NCI-H1417 (cell line): ENCODE measurements at places on chromosomes 1 and 21.

DNA sequence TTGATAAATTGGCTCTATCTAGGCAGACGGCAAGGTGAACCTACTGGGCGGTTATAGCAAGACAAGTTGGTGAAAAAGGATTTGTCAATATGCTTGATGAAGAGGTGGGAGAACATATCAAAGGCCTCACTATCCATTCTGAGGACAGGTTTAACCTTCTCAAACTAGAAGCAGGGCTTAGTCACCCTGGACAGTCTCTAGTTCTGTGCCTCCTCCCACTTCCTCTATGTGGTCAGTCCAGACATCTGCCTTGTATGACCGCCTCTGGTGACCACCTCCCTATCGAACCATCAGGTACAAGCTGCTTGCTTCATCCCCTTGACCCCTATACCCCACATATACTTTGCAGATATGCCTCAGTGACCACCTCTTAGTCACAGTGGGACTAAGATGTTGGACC is 2.3 kb upstream of the SCYL3 start:
- no peak for DNase-seq

GRCh38 chr1:70353601-70354331 is 756 bp downstream of the ANKRD13C start:
- no peak for DNase-seq

DNA sequence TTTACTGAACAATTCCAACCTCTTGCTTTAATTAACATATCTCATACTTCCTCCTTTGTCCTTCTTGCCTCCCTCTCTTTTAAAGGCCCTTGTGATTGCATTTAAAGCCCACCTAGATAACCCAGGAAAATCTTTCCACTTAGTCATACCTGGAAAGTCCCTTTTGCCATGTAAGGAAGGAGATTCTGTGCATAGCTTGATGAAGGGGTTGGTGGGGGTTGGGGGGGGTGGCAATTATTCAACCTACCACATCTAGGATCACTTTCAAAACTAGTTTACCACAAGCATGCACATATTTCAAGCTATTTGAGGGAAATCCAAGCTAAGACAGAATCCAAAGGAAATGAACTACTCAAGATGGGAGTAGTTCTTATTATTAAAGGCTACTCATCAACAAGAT is 249.1 kb upstream of the PTBP2 start:
- DNase-seq, result no peak

- DNase-seq, result no peak
Measured at GRCh38 chr1:220229771-220230170, 42.5 kb downstream of the RAB3GAP2 start.

- DNase-seq, result no peak
Measured at GRCh38 chr21:33244779-33245105, 15.0 kb downstream of the IFNAR2 start.

DNA sequence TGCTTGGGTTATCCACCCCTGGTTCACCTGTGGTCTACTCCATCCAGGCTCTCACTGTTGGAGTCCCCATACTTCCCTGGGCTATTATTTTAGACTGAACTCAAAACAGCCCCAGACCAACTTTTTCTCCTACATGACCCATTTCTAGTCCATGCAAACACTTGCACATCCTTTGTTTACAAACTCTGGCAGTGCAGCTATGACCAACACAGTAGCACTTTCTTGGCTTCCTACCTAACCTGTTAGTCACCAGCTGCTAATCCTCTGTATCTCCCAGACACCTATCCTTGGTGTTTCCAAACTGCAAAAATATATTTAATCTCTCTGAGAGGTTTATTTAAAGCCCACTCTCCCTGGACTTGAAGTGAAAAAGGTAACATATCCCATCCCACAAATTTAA is 90.8 kb downstream of the DDAH1 start:
- no peak for DNase-seq

DNA sequence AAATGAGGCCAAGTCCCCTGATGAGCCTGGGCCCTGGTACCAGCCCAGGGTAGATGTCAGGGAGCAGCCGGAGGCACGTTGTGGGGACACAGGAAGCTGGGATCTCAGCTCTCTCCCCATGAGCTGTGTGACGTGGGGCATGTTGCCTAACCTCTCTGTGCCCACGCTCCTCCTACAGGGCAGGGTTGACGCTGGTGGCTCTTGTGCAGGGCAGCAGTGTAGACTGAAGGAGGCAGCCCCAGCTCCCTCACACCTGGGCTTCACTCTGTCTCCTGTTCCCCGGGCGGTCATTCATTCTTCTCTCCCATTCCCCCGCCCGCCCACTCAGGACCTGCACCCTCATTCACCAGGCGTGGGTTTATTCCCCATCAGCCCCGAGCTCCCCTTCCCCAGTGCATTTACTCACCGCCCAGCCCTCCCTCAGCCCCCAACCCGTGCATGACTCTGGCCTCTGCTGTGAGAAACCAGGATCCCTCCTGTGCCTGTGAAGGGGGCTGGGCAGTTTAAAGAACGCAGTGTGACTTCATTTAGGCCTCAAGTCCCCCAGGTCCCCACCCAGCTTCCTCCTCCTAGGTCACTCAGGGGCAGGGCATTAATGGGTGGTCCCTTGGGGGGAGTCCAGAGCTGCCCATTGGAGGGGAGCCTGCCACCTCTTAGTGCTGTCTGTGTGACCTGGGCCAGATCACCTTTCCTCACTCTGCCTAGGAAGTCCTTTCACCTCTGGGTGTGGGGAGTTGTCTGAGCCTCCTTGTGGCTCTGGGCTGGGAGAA is 285.7 kb downstream of the PTPRU start:
- DNase-seq, result no peak

DNA sequence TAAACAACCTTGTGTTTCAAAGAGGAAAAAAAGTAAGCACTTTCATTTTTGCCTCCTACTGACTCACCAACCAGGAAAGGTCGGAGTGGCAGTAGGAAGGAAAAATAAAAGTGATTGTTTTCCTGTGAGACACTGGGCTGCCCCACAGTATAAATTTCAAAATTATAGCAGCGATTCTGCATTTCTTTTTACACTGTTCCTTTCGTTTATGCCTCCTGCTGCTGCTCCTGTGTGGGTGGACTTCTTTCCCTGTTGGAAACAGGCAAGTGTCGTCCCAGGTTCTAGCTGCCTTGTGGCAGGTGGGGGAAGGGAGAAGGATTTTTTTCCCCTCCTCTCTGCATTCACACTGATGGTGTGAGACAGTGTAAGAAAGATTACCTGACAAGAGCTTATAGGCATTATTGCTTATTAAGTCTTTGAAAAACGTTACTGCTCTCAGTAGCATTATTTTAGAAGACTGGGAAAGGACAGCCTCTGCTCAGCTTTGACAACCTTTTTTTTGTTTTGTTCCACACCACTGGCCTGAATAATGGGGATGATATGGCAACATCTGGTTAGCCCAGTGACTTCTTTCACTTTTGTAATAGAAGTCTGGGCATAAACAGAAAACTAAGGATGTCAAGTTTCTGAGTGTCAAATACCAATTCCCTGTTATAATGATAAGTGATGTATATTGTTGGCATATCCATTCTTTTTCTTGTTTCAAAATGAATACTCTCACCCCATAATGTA is 77.9 kb downstream of the NEK7 start:
- DNase-seq, result no peak

GRCh38 chr1:63129855-63130254 is 192.5 kb upstream of the FOXD3 start:
- no peak for DNase-seq

DNA sequence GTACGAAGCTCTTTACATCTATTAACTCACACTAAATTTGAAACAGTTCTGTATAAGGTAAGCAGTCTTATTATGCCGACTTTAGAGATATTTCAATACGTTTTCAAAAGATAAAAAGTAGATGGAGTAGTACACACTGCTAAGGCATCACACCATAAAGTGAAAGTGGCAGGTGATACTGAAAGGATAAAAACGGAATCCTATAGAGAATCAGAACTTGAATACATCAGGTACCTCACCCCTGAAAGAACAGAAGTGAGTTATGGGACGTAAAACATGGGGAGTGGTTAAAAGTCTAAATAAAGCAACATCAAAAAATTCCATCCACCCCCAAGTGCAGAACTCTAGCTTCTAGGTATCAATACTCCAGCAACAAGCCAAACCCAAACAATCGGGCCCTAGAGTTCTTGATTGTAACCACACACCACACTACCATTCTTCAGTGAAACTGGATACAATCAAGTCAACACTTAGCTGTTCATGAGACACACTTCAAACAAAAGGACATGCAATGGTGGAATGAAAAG is 142.6 kb downstream of the SMYD3 start:
- no peak for DNase-seq

- DNase-seq, result peak; percentile 16
Measured at GRCh38 chr1:61012341-61012761, 70.0 kb upstream of the NFIA start.

DNA sequence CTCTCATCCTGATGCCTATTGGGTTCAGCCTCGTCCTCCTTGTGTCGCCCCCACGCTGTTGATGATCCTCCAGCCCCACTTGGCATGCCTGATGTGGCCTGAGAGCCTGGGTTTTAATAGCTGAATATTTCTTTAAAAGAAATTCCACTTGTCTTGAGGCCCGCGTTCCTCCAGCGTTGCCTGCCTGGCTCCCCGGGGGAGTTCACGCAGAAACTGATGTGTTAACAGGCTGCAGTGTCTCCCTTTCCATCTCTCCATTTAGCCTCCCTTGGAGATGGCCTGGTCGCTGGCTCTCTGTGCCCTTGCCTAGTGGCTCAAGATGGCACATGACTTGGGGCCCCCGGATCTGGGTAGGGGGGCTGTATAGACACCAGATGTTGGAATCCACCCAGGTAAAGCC is 9.5 kb downstream of the ACTL8 start:
- no peak for DNase-seq

DNA sequence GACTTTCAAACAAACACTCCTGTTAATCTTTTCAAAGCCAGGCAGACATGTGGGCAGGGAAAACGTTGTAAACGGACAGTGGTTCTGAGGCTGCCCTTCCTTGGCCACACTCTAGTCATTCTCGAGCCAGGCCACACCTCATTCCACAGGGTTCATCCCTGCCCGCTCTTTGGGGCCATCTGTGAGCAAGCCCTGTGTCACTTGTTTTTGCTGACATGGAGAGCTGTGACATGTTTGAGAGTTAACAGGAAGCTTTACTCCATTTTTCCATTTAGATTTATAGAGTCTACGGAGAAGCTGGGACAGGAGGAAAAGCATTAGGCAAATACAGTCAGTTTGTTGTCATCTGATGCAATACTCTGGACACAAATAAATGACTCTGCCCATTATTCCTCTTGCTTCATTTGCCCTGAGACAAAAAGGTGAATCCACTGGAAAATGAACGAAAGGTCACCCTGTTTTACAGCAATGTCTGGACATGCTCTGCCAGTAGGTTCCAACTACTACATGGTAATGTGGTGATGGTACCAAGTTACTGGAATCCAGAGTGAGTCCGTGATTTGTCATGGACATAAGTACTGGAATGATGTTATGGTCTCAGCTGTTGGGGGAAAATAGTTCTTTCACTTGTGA is 126.9 kb downstream of the CLIC6 start:
- no peak for DNase-seq

GRCh38 chr1:156119503-156120209 is 5.1 kb downstream of the LMNA start:
- DNase-seq, result no peak

- no peak for DNase-seq
Measured at GRCh38 chr1:47416319-47417169, 459 bp downstream of the FOXE3 start.

- DNase-seq, result no peak
Measured at GRCh38 chr1:168266644-168267186, 14.0 kb upstream of the TBX19 start.

DNA sequence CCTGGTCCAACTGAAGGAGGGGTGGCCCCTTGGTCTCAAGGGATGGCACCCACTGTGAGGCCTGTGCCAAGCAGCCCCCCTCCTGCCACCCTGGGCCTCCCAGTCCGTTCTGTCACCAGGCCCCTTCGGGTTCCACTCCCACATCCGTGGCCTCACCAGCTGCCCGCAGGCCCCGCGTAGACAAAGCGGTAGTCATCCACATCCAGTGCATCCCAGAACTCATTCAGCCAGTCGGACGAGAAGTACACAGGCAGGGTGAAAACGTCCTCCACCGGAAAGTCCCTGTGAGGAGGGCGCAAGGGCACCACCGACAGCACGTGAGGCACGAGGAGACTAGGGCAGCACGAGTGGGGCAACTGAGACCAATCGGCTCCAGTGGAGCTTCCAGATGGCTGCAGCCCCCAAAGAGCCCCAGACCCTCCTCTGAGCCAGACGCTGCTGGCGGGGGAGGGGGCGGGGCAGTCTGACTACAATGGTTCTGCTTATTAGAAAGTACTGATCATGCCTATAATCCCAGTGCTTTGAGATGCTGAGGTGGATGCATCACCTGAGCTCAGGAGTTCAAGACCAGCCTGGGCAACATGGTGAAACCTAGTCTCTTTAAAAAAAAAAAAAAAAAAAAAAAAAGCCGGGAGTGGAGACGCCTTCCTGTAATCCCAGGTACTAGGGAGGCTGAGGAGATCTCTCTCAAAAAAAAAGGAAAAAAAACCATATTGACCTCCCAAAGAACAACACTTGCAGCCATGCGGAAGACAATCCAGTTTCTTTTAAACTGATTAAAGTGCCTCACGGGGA is 1.2 kb downstream of the JMJD4 start:
- no peak for DNase-seq

- DNase-seq, result peak; percentile 61
Measured at GRCh38 chr1:68495968-68496679, 758 bp downstream of the DEPDC1 start.

DNA sequence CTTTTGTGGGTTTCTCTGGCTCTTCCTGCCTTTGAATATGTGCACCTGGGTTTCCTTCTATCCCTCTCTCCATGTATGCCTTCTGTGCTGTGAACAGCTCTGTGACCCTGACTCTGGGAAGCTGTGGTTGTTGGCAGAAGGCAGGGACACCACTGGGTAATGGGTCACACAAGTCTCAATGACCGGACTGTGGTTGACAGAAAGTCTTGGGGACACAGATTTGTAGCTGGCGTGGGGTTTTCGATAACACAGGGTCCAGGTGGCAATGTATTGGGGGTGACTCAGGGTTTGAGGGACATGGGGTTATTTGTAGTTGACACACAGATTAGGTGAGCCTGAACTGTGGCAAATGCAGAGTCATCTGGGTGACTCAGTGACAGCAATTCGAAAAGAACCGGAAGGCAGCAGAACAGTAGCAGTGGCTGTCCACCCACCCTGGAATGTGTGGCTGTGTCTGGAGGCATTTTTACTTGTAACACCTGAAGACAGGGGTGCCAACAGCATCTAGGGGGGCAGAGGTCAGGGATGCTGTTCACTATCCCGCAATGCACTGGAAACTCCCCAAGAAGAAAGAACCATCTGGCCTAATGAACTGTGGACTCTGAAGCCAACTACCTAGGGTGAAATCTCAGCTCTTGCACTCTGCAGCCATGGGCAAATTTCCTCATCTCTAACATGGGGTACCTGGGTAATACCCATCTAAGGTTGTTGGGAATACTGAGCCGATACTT is 13.0 kb upstream of the SLC6A9 start:
- DNase-seq, result no peak

DNA sequence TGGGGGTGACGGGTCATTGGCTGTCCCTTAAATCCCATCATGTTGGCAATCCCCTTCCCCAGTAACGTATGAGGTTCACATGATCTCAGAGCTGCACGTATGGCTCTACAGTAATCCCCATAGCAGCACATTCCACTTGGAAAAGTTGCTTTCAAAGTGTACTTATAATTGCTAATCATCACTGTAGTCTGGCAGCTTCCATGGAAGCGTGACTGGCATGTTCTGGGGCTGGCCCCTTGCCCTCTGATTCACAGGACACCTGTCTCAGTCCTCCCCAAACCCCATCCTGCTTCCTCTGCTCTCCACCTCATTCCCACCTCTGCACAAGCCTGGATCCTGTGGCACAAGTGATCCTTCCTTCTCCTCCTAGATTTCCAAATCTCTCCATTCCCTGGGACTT is 102.2 kb downstream of the TSEN15 start:
- DNase-seq, result no peak

- no peak for DNase-seq
Measured at GRCh38 chr1:199282751-199283305, 644.0 kb downstream of the PTPRC start.
